ENCODE measurements at places on chromosomes 3 and 15. TPM values are rescaled to one million over a fixed set of nuclear protein-coding genes. Genes with fewer than 3 reads are reported as not detected.

DNA sequence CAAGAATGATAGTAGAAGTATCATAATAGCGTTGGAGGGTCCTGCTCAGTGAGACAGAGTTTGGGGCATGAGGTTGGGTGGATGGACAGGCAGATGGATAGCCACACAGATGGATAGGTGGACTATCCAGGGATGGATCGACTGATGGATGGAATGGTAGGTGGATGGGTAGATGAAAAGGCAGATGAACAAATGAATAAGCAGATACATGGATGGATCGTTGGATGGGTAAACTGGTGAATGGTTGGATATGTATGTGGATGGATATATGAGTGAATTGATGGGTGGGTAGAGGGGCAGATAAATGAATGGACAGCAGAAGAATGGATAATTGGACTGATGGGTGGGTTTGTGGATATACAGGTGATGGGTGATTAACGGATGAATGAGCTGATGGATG, 9.5 kb downstream of the CPNE9 start:
- DNase-seq = no peak

DNA sequence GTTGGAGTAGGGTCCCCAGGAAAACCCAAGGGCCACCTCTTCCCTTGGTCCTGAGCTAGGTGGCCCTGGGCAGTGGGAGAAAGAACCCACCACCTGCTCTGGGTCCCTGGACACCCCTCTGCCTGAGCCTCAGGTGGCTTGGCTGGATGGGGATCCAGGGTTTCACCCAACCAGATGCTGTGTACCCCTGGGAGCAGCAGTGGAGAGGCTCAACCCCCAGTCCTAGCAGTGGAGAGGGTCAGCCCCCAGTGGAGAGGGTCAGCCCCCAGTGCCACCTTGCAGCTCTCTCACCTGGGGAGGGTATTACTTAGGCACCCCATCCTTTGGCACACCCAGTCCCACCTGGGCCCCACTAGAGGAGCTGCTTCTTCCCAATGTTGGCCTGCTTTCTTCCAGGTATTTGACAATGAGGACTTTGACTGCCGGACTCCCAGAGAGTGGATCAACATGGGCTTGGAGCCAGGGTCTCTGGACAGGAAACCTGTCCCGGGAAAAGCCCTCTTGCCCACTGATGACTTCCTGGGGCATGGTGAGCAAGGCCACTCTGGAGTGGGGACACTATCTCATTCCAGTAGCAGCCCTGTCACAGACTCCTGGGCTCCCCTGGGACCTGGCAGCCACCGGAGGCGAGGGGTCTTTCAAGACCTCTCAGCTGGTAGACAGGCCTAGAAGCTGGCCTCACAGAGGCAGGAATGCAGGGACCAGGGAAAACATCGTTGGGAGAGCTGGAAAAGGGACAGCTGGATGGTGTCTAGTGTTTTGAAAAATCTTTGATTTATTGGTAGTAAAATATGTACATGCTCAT, 11.6 kb downstream of the DNAH1 start:
- no peak for DNase-seq

GRCh38 chr3:187293516-187294430, 2.2 kb upstream of the MASP1 start:
- no peak for DNase-seq

DNA sequence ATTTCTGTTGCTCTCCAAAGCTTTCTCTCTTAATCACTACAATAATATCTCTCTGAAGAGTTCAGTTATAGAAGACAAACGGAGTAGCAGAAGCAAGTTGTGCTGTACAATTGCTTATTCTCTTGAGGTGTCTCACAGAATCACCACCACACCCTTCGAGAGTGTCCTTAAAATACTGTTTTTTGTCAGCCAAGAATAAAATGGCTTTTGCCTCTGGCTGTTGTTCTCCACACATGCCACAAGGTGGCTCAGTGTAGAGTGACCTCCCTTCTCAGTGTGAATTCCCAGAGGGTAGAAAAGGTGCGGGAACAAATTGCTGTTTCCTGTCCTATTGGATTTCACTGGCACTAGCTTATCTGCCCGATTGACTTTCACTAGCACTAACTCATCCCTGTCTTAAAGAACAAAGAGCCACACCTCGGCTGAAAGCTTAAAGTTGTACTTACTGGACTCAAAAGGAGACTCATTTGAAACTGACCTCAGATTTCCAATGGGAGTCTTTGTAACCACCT, 134.2 kb upstream of the SATB1 start:
- peak; percentile 71 for DNase-seq

DNA sequence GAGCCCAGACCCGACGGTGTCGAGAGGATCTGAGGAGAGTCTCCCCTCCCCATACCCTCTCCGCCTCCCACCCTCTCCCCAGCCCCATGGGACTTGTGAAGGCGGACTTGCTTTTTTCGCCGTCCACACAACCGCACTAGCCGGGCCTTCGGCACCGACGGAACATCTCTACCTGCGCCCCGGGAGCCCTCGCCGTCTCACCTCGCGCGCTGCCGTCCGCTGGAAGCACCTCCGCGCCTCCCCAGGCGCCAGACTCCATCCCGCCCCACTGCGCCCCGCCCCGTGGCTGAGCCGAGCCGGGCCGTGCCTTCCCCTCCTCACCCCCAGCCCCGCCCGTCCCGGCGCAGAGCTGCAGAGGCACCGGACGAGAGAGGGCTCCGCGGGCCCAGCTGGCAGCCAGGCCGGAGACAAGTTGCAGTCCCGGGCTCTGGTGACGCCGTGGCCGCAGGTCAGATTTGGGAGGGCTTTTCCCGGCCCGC, at the start of the genes DUOX1 and DUOXA1:
DUOX1 (plus strand) TSS at position 344 of the 479 bp plus-strand sequence. CDS start 1,973 bp downstream, outside the sequence.
DUOXA1 (minus strand) TSS at position 229 of the 479 bp plus-strand sequence. CDS start 6,865 bp downstream, outside the sequence.
- no peak for DNase-seq

GRCh38 chr3:106508331-106508893, 639.6 kb upstream of the CBLB start:
- no peak for DNase-seq

- DNase-seq = no peak
These were observed 18.7 kb upstream of the PLXNA1 start for GRCh38 chr3:126964261-126964660.

- DNase-seq = no peak
These were observed 165.8 kb downstream of the ERC2 start for GRCh38 chr3:56302417-56302816.

- DNase-seq = no peak
These were observed 31.1 kb downstream of the HCLS1 start for GRCh38 chr3:121629601-121630000.

DNA sequence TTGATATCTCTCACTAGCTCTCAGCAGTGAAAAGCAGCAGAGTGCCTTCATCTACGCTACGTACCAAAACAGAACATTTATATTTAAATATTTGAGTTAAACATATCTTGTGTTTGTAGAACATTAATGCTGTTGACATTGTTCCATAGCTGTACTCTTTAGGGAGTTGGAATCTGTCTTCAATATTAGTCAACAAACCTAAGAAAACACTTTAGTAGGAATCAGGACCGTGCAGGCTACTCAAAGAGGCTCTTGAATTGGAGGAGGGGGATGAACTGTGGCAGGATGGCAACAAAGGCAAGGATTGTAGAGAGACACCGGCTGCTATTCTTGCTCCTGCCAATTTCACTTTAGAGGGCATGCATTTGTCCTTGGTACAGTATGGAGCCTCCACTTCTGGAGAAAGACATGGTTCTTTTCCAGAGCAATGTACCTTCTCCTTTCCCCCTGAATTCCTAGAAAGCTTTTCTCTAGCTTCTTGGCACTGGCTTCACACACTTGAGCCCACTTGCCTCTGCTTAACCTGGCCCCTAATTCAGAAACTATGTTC, 265.9 kb downstream of the CD47 start:
- DNase-seq = no peak

DNA sequence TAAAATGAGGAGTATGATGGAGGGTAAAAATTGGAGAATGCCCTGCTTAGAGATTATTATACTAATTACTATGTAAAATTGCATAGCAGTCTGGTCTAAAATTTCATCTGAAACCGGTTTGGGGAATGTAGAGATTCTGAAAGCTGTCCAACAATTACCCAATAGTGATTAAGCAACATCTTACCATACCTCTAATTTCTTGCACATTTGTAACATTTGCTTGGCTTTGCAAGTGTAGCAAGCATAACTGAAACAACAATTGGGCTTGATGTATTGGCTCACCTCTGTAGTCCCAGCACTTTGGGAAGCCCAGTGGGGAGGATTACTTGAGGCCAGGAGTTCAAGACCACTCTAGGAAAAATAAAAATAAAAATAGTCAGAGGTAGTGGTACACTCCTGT, 17.4 kb downstream of the AADACL2 start:
- DNase-seq = no peak

- no peak for DNase-seq
These were observed 200.1 kb downstream of the GABRB3 start for GRCh38 chr15:26572602-26573350.

DNA sequence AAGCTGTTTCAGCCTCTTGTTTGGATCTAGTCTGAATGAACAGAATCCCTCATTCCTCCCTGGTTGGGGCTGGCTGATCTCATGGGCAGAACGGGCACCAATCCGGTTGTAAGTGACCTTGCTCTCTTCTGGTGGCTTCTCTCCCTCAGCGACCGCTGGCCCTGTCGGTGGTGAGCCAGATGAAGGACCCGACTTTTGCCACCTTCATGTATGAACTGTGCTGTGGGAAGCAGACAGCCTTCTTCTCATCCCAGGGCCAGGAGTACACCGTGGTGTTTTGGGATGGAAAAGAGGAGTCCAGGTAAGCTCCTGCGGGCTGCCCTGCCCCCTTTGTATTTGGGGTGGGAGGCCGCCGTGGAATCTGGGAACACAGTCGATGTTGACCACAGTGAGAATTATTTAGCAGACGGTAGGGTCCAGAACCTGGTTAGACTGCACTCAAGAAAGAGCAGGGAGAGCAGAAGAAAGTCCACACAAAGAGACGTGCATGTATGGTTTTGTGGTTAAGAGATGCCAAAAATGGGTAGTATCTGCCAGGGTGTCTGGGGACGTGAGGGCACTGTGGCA, 138.8 kb downstream of the LRRK1 start:
- DNase-seq = no peak

DNA sequence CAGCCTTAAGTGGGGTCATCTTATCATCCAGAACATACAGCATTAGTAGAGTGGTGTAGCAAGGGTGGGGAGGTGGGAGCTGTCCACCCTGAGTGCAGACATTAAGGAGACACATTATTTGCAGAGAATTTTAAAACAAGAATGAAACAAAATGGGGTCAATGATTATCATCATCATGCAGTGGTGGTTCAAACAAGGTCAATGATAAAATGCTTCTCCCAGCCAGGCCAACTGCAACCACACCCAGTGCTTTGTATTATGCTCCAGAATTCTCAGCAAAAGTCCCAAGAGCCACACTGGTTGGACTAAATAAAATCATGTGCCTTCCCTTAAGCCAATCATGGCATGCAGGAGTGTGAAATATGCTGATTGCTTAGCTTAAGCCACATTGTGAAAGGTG, 96.7 kb upstream of the FHIT start:
- no peak for DNase-seq

DNA sequence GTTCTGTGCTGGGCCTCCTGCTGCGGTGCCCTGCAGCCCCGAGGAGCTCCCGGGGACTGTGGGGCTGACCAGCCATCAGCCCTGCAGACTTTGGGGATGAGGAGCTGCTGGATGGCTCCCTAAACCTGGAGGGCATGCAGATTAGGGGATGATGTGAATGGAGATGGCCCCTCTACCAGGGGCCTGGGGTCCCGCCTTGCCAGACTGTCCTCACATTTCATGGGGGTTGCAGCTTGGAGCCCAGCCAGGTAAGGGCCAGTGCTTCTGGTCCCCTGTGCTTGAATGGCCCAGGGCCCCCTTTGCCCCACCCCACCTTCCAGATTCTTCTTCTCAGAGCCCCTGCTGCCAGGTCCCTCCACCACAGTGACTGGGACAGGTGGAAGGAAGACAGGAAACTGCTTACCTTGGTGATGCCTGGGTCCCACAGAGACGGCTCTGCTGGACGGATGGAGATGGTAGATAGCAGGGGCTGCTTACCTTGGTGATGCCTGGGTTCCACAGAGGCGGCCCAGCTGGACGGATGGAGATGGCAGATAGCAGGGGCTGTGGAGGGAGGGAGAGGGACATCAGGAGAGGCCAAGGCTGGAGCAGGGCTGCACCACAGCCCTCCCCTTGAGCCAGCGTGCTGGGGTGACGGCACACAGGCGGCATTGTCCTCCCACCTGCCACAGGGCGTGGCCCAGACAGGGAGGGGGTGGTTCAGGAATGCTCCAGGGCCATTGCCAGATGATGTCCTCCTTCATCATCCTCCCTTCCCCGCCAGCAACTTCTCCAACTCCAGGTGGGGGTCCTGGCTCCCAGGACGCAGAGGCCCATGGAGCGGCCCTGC, at the start of gene SPTBN5:
SPTBN5 (minus strand) TSS at position 632 of the 829 bp plus-strand sequence; CDS start at position 76, 556 bp downstream.
- no peak for DNase-seq

DNA sequence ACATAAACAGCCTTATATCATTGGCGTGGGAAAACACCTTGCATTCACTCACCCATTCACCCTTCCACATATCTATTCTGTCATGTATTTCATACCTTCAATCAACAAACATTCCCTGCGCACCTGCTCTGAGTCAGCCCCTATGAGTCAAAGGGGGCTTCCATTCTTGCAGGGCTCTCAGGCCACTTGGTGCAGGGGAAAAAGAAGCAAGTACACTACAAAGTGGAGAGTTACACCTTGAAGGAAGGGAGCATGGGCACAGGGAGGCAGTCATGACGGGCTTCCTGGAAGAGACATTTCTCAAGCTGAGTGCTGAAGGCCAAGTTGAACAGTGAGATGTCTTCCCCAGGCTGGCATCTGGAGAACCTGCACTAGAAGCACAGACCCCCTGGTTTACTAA, 4.6 kb upstream of the AMOTL2 start:
- DNase-seq = no peak

- DNase-seq = no peak
These were observed 81.2 kb downstream of the FAM43A start for GRCh38 chr3:194766845-194767244.

GRCh38 chr3:37492468-37492867, 318.1 kb upstream of the LRRFIP2 start:
- DNase-seq = no peak

DNA sequence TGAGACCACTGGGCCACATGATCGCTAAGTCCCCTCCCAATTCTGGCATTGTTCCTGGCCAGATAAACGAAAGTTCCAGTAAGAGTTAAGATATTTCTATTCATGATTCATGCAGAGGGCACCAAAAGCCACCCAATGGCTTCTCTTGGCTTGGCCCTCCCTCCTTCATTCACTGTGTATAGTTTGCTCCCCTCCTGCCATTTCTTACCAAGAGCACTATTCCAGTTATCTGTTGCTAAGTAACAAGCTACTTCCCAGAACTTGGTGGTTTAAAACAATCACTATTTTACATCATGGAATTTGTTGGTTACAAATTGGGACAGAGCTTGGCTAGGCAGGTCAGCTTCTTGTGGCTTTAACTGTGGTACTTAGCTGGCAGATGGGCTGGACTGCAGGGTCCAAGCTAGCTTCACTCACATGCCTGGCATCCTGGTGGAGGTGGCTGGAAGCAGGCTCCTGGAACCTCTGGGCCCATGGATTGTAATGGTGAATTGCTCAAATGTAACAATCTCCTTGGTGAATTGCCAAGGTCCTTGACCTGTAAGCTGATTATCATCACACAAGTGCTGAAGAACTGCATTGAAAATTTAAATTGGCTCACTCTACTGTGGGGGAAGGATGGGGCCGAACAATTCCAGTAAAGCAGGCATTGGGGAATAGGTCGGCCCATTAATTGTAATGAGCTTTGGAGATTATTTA, 16.6 kb downstream of the EAF1 start:
- no peak for DNase-seq

GATM gene
- total RNA-seq = 112 TPM

MYNN gene
- 12.4 TPM for total RNA-seq

IL16 gene
- total RNA-seq = 115 TPM

SV2B gene
- total RNA-seq = 2.5 TPM

PARP9 gene
- 38.8 TPM for total RNA-seq

CD80 gene
- not detected for total RNA-seq

SAMD7 gene
- total RNA-seq = not detected

IMPG2 gene
- total RNA-seq = 0.38 TPM

GOLGA6L7 gene
- total RNA-seq = not detected

ACSBG1 gene
- total RNA-seq = not detected

PARL gene
- 69.9 TPM for total RNA-seq

GRM7 gene
- total RNA-seq = not detected
